ENCODE measurements at places on chromosomes 13 and 19.
A peak's percentile ranks its signal among the peaks of the same experiment; 100 is the strongest.

DNA sequence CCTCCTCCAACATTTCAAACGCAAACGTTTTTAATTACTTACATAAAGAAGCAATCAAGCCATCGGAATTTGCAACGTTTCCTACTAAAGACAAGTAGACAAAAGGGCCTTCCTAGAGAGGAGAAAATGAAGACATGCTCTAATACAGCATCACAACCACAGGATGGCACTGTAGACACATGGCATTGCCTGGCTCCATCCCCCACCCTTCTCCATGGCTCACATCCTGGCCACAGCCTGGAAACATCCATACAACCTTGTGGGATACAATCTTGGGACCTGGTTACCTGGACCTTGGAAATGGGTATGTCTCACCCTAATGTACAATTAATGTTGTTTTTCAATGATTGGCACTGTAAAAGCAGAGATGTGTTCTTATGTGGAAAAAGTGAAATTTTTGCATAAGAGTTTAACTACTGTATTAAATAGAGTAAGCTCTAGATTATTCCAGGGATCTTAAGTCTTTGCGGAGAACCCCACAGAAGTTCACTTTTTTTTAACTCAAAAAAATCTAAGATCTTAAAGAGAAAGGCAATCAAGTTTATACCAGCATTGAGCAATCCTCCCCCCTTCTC, 21.5 kb downstream of the EBPL start:
- no peak overlapping the region for H3K27ac ChIP-seq
- DNase-seq, result no peak
- H3K4me3 ChIP-seq, result no peak overlapping the region
- H3K4me1 ChIP-seq, result no peaks in the 10 kb centered on the region
- H3K36me3 ChIP-seq, result peaks cover 16% of the 10 kb centered on the region
- H3K27me3 ChIP-seq, result no peaks in the 10 kb centered on the region

- no peak overlapping the region for H3K27ac ChIP-seq
- H3K27me3 ChIP-seq, result no peaks in the 10 kb centered on the region
- H3K4me1 ChIP-seq, result no peaks in the 10 kb centered on the region
- H3K36me3 ChIP-seq, result no peaks in the 10 kb centered on the region
- no peak overlapping the region for H3K4me3 ChIP-seq
- no peak for DNase-seq
Measured at GRCh38 chr13:76764429-76764828, 121.8 kb downstream of the KCTD12 start.

DNA sequence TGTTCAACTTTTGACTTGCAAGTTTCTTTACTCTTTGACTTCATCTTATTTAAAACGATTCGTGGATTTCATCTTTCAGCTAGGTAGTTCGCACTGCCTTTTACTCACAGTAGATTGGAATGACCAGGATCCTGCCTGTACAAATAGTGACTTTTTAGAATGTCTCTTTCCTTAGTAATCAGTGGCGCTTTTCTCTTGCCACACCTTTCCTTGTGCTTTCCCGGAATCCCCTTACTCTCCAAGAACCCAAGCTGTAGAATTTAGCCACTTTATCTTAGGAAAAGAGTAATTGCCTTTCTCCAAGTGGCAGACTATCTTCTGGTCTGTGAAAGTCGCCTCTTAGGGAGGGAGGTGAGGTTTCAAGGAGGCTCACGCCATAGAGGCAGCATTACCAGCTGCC, 123.4 kb downstream of the LMO7 start:
- peaks cover 30% of the 10 kb centered on the region for H3K4me1 ChIP-seq
- no peaks in the 10 kb centered on the region for H3K36me3 ChIP-seq
- H3K27ac ChIP-seq, result no peak overlapping the region
- H3K4me3 ChIP-seq, result no peak overlapping the region
- no peak for DNase-seq

DNA sequence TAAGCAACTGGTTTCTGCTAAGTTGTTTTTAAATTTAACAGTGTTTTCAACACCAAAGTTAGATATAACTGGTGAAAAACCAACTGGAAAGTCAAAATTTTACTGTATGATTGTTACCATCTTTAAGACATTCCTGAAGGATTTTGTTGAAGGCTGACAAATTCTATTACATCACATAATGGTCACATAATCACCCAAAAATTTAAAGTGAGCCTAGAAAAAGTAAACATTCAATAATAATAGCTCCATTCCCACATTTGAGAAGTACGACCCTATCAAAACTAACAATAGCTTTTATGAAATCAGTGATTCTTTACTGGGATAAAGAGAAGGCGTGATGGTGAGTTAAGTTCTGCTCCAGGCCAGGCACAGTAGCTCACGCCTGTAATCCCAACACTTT, 51.6 kb downstream of the USP12 start:
- no peak overlapping the region for H3K27ac ChIP-seq
- H3K4me1 ChIP-seq, result no peaks in the 10 kb centered on the region
- no peaks in the 10 kb centered on the region for H3K36me3 ChIP-seq

GRCh38 chr13:66559093-66559492, 671.0 kb downstream of the PCDH9 start:
- H3K27ac ChIP-seq, result no peak overlapping the region
- H3K27me3 ChIP-seq, result no peaks in the 10 kb centered on the region
- DNase-seq, result no peak
- no peaks in the 10 kb centered on the region for H3K36me3 ChIP-seq
- H3K4me1 ChIP-seq, result no peaks in the 10 kb centered on the region

DNA sequence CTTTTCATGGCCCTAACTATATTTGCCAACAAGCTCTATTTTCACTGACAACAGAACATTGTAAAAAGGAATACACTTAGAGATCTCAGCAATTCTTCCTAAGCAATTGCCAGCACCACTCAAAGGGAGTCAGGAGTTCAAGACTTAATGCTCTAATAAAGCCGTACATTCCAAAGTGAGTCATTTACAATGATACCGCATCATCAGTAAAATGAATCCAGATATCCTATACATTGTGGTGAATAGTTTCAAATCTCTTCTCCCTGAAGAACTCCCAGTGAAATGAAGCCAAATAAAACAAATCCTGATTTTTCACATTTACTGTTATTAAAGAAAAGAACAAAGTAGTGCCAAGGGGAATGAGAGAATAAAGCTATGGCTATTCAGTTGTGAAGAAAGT, 2898.7 kb upstream of the PCDH20 start:
- H3K27me3 ChIP-seq, result no peaks in the 10 kb centered on the region
- H3K36me3 ChIP-seq, result no peaks in the 10 kb centered on the region
- DNase-seq, result no peak
- no peak overlapping the region for H3K4me3 ChIP-seq
- no peaks in the 10 kb centered on the region for H3K4me1 ChIP-seq
- H3K27ac ChIP-seq, result no peak overlapping the region

GRCh38 chr19:7355151-7355820, 6.5 kb downstream of the ARHGEF18 start:
- H3K4me1 ChIP-seq, result peaks cover 4% of the 10 kb centered on the region
- peaks cover 65% of the 10 kb centered on the region for H3K36me3 ChIP-seq
- no peaks in the 10 kb centered on the region for H3K27me3 ChIP-seq
- H3K27ac ChIP-seq, result no peak overlapping the region
- no peak overlapping the region for H3K4me3 ChIP-seq

DNA sequence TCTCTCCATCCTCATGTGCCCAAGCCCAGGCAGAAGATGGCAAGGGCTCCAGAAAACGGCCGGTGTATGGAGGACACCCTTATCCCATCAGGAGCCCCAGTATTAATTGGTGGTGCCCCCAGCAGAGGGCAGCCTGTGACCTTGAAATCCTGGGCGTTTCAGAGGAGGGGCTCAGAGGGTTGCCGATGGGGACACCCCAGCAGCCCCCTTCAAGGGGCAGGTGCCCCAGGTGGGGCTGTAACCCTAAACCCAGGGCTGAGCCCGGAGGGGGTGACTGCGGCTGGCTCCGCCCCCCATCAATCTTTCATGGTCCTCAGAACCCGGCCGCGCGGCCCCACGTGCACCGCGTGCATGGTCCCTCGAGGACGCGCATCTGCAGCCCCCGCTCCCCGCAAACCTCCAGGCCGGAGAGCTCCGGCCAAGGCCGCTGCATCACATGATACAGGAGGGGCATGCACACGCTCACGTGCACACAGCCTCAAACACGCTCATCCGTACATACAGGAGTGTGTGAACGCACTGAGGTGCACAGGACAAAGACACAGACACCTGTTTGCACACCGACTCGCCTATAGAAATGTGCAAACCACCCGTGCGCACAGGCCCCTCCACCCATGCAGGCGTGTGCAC, 949 bp downstream of the RAB3A start:
- H3K27me3 ChIP-seq, result no peaks in the 10 kb centered on the region
- no peak for DNase-seq
- H3K27ac ChIP-seq, result no peak overlapping the region
- no peaks in the 10 kb centered on the region for H3K36me3 ChIP-seq
- H3K4me1 ChIP-seq, result peaks cover 31% of the 10 kb centered on the region

DNA sequence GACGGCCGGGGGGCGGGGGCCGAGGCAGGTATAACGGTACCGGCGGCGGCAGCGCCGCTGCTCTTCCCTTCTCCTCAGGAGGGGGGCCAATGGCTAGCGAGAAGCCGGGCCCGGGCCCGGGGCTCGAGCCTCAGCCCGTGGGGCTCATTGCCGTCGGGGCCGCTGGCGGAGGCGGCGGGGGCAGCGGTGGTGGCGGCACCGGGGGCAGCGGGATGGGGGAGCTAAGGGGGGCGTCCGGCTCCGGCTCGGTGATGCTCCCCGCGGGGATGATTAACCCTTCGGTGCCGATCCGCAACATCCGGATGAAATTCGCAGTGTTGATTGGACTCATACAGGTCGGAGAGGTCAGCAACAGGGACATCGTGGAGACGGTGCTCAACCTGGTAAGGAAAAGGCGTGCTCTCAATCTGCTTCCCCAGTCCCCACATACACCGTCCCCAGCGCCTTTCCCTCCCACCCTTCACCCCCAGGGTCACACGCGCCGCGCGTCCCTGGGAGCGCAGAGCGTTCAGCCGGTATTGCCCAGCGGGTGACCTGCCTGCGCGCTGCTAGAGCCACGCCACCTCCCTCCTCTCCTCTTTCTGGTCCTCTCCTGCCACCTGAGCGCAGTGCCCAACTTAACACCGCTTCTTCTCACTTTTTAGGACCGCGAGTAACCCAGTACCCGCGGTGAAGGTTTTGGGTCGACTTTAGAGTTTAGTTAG, 814 bp downstream of the NBEA start:
- H3K4me1 ChIP-seq, result peaks cover 12% of the 10 kb centered on the region
- DNase-seq, result no peak
- H3K27me3 ChIP-seq, result peaks cover 8% of the 10 kb centered on the region
- H3K36me3 ChIP-seq, result no peaks in the 10 kb centered on the region

- peaks cover 4% of the 10 kb centered on the region for H3K27me3 ChIP-seq
- no peak overlapping the region for H3K27ac ChIP-seq
- H3K4me1 ChIP-seq, result no peaks in the 10 kb centered on the region
- no peak overlapping the region for H3K4me3 ChIP-seq
- no peaks in the 10 kb centered on the region for H3K36me3 ChIP-seq
Measured at GRCh38 chr13:28849441-28849840, 29.3 kb downstream of the MTUS2 start.

DNA sequence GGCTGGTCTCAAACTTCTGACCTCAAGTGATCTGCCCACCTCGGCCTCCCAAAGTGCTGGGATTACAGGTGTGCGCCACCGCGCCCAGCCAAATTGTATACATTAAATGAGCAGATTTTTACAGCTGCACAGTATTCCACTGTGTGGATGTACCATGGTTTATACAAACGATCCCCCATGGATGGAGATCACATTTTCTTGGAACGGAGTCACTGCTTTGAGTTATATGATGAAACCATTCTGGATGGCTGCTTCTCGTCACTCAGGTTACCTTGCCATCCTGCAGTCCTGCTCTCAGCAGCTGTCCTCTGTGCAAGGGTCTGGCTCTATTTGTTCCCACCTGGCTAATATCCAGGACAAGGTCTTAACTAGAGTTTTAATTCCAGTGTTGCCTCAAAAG, 39.1 kb upstream of the SLC15A1 start:
- H3K4me1 ChIP-seq, result no peaks in the 10 kb centered on the region
- H3K27me3 ChIP-seq, result peaks cover 8% of the 10 kb centered on the region
- DNase-seq, result no peak
- no peaks in the 10 kb centered on the region for H3K36me3 ChIP-seq
- no peak overlapping the region for H3K27ac ChIP-seq
- H3K4me3 ChIP-seq, result no peak overlapping the region

DNA sequence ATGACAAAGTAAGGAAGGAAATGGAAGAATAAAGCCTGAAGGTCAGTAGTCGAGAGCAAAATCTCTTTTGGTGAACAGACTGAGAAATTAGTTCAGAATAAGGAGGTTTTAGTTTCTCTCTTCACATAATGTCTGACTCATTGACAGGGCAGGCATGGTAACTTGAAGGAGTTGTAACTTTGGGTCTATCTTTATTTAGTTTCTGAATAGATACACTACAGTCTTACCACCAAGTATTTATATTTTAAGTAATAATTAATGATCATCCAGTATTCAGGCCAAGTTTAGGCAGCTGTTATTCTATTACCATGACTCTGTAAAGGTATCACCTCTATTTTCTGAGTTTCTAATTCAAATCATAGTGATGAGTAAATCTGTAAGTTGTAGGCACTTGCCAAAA, 219.9 kb downstream of the SPRY2 start:
- no peak overlapping the region for H3K4me3 ChIP-seq
- DNase-seq, result no peak
- H3K27me3 ChIP-seq, result no peaks in the 10 kb centered on the region
- H3K27ac ChIP-seq, result no peak overlapping the region
- H3K4me1 ChIP-seq, result no peaks in the 10 kb centered on the region

GRCh38 chr13:100875392-100876043, 200.9 kb upstream of the TMTC4 start:
- no peaks in the 10 kb centered on the region for H3K4me1 ChIP-seq
- peaks cover 6% of the 10 kb centered on the region for H3K27me3 ChIP-seq
- H3K36me3 ChIP-seq, result no peaks in the 10 kb centered on the region
- no peak for DNase-seq
- H3K4me3 ChIP-seq, result no peak overlapping the region

DNA sequence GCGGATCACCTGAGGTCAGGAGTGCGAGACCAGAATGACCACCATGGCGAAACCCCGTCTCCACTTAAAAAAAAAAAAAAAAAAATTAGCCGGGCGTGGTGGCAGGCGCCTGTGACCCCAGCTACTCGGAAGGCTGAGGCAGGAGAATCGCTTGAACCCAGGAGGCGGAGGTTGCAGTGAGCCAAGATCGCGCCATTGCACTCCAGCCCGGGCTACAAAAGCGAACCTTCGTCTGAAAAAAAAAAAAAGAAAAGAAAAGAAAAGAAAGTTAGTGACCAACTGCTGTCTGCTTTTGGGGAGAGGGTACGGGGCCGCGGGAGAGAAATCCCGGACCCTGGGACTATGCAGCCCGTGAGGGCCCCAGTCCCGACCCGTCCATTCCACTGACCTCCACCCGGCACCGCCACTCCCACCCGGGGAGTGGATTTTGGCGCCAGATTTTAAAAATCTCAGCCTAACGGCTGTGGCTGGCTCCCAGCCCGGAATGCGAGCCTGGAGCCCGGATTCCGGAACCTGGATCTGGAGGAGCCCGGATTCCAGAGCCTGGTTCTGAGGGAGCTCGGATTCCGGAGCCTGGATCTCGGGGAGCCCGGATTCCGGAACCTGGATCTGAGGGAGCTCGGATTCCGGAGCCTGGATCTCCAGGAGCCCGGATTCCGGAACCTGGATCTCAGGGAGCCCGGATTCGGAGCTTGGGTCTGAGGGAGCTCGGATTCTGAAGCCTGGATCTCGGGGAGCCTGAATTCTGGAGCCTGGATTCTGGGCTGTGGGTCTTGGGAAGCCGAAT, 6.1 kb upstream of the LMNB2 start:
- peak overlapping the region; percentile 68 for H3K4me3 ChIP-seq
- H3K27ac ChIP-seq, result no peak overlapping the region
- H3K4me1 ChIP-seq, result no peaks in the 10 kb centered on the region
- DNase-seq, result no peak
- no peaks in the 10 kb centered on the region for H3K36me3 ChIP-seq
- H3K27me3 ChIP-seq, result no peaks in the 10 kb centered on the region

Data from T-cell (primary cell).